ENCODE measurements at places on chromosomes 6 and 20.

DNA sequence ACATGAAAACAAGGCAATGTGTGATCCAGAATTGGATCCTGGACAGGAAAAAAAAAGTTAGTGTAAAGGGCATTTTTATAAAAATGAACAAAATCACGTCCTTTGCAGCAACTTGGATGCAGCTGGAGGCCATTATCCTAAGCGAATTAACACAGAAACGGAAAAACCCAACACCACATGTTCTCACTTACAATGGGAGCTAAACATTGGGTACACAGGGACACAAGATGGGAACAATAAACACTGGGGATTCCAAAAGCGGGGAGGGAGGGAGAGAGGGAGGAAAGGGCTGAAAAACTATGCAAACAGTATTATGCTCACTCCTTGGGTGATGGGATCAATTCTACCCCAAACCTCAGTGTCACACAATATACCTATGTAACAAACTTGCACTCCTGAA lies 91.4 kb upstream of the BTBD3 start:
- DNase-seq, result no peak

DNA sequence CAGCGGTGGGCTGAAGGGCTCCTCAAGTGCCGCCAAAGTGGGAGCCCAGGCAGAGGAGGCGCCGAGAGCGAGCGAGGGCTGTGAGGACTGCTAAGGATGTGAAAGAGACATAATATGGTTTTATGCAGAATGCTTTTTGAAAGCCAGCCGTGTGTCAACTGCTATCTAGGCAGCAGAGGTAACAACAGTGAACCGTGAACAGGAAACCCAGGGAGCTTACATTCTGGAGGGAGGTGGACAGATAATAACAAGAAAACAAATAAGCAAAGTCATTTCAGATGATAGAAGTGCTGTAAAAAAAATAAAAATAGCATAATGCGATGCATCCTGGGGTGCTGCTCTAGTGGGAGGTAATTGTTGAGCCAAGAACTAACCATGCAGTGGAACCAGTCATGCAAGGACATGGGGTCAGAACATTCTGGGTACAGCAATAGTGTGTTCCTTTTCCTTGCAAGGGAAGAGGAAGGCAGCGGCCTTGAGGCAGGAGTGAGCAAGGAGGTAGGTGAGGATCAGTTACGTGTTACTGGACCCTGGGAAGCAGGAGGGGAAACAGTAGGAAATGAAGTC lies 134.4 kb upstream of the TMEM170B start:
- no peak for DNase-seq

- no peak for DNase-seq
Observed at GRCh38 chr6:32912951-32913350, 27.9 kb downstream of the HLA-DMB start.

DNA sequence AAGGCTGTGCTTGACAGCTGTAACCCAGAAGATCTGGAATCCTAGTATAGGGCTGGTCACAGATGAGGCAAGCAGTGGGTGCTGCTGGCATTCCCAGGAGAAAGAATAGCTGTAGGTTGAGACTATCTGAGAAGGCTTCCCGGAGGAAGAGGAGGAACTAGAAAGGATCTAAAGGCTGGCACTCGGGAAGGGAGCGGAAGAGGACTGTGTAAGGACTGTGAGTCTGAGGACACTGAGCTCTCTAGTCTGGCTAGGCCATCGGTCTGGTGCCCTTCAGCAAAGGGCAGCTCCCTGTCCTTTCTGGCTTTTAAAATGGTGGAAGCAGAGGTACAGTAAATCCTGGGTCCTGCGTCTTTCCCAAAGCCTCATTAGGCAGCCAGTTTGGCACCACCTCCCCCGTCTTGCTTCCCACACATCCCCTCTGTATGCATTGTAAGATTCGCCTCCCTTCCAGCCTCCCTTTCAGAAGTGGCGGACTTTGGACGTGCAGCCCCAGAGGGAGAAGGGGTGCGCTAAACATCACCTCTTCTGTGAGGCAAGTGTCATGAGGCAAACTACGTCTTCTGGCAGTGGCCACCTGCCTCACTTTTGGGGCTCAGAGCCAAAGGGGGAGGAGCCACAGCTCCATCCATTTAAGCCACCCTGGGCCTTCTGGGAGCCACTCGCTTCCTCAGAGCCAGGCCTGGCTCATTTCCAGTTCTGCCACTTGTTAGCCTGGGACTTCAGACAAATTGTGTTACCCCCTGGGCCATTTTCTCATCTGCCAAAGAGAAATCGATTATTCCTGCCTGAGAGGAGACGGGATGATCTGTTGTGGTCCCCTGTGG lies 8.6 kb downstream of the SNPH start:
- DNase-seq, result no peak

- DNase-seq, result no peak
Observed at GRCh38 chr6:108883172-108883571, 35.0 kb downstream of the ARMC2 start.

- DNase-seq, result no peak
Observed at GRCh38 chr6:18121580-18122127, 823 bp downstream of the NHLRC1 start.

DNA sequence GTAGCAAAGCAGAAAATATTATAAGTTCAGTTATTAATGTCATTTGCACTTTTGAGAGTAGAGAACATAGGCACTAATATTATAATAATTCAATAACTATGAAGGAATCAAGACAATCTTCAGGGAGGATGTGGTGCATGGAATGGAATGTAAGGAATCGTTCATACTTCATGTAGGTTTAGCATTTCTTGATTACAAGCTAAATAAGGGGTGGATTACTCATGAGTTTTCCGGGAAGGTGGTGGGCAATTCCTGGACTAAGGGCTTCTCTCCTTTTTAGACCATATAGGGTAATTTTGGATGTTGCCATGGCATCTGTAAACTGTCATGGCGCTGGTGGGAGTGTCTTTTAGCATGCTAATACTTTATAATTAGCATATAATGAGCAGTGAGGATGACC lies 9.1 kb upstream of the BTNL2 start:
- no peak for DNase-seq

DNA sequence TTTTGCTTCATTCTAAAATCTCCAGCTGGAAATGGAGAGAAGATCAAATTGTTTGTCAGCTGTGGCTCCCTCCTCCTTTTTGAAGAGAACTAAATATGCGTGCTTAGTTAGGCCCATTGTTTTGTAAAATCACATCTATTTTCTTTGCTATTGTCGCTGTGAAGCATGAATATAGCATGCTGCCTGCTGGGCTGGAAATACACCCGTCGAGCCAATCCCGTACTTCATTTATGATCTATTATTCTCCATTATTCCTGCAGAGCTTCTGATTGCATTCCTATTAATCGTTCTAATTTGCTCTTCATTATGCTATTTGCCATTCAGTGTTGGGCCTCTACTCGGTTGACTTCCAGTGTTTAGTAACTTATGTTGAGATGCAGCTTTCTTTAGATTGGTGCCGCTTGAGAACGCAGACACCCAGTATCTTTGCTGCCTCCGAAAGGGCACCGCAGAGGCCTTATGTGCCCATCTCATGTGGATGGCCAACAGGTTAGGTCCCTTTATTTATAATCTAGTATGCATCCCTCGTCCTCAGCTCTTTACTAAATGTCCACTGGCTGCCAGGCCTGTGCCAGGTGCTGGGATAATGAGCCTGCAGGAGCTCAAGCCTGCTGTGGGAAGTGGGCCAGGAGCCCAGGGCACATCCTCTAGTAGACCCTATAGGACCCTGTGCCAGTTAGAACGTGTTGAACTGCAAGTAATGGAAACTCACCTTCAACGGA lies 45.6 kb downstream of the FAM50B start:
- no peak for DNase-seq

GRCh38 chr20:41222296-41222695 lies 85.0 kb downstream of the PLCG1 start:
- no peak for DNase-seq

GRCh38 chr6:160005861-160006540 lies 37.1 kb downstream of the IGF2R start:
- DNase-seq, result no peak

GRCh38 chr20:4043796-4044195 lies 28.4 kb upstream of the RNF24 start:
- DNase-seq, result no peak

DNA sequence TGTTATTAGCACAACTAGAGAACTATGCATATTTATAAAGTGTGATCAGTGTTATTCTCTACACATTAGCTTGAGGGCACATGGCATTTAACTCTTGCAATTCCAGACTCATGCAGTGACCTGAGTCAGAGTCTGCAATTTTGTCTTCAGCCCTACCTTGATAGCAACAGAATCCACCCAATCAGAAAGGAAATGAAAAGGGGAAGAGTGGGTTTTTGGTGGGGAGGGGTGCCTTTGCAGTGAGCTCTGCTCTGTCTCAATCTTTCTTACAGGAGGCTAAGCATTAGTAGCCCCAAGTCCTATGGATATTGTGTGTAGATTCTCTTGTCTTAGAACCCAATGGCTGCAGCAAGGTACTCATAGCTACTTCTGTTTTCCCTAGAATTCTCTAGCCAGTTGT lies 489.2 kb downstream of the DHX35 start:
- no peak for DNase-seq
